ENCODE measurements at places on chromosomes 7 and 10.

DNA sequence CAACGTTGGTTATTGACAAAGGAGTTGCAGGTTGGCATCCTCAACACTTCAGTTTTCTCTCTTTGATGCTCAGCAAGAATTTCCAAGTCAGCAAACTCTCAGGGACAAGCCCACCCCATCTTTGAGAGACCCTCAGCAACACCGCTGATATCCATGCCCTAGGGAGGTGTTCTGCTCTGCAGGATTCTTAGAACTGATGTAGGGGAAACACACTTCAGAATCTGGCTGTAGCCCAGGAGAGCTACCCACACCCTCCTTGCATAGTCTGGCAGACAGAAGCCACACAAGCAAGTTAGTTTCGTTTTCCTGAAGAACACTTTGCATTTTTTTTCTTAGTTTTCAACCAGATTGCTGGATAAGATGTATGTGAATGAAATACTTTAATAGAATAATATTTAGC is 822 bp downstream of the SAMD9L start:
- DNase-seq, result no peak

GRCh38 chr10:48399056-48399541 is 92.6 kb downstream of the MAPK8 start:
- DNase-seq, result no peak

DNA sequence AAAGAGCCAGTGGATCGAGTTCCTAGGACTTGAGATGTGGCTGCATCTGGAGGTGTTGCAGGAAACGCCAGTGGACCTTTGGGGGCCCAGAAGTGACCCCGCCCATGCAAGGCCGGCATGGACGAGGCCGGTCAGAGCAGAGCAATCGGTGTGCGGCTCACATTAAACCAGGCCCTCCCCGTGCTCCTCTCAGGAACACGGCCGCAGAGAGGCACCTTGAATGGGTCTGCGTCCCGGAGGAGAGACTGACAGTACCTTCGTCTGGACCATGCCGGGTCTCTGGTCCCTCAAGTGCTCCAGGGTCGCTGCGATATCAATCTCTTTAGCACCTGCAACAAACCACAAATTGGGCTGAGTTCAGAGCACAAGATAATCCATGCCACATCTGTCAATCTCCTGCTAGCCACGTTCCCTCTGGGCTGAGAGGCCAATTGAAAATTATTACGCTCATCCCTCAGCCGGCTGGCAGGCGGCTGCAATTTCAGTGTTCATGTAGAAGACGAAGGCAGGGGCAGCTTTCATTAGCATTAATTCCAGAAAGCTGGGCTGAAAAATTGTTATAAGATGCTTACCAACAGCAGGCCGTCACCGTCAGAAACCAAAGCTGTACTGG is 212.0 kb downstream of the DNAJB6 start:
- DNase-seq, result no peak

- no peak for DNase-seq
Observed at GRCh38 chr10:113498997-113499396, 53.9 kb upstream of the HABP2 start.

GRCh38 chr7:105854498-105854897 is 21.9 kb downstream of the ATXN7L1 start:
- no peak for DNase-seq

- DNase-seq, result no peak
Observed at GRCh38 chr7:140537750-140538482, 58.6 kb upstream of the MKRN1 start.

DNA sequence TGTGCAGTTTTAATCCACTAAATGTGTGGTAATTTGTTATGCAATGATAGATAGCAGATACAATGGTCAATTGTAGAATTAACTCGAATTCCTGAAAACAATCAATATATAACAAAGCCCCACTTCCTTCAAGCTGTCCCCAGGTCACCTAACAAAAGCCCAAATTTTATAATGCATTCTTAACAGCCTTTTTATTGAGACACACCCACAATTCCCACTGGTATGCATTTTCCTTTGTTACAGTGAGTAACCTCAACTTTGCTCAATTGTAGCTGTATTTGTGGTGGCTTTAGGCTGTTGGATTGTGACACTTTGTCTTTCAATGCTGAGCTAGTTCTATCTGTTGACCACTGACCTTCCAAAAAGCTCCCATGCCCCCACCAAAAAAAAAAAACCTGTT is 279.8 kb upstream of the CACNA2D1 start:
- DNase-seq, result no peak

- no peak for DNase-seq
Observed at GRCh38 chr10:83764666-83765065, 374.6 kb upstream of the GHITM start.

GRCh38 chr7:72444026-72444776 is 32.1 kb upstream of the CALN1 start:
- DNase-seq, result no peak

- no peak for DNase-seq
Observed at GRCh38 chr7:25954395-25954794, 197.6 kb upstream of the NFE2L3 start.

Measured in stimulated activated CD4-positive, alpha-beta T cell treated with anti-CD3 and anti-CD28 coated beads, Interleukin-1b, Interleukin-23, amount 100 ng/mL, for 1 hour (primary cell).